ENCODE measurements at places on chromosomes 5 and 9. TPM values are rescaled to one million over a fixed set of nuclear protein-coding genes. Genes with fewer than 3 reads are reported as not detected.
A peak's percentile ranks its signal among the peaks of the same experiment; 100 is the strongest.

DNA sequence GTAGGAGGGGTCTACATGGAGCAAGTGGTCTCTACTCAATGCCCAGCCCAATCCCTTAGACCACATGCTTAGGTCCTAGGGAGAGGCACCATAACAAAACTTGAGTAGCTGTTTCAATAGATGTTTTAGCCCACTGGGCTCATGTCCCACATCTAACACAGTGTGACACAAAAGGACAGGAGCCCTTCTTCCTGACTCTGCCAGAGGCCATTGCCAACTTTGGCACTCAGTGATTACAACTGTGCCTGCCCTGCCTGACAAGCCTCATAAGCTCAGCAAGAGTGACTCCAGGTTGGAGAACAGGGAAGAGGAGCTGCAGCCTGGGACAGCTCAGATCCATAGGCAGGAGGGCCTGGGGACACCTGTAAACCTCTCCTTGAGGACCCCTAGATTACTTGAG, 230.8 kb downstream of the ENC1 start:
- DNase-seq: no peak

DNA sequence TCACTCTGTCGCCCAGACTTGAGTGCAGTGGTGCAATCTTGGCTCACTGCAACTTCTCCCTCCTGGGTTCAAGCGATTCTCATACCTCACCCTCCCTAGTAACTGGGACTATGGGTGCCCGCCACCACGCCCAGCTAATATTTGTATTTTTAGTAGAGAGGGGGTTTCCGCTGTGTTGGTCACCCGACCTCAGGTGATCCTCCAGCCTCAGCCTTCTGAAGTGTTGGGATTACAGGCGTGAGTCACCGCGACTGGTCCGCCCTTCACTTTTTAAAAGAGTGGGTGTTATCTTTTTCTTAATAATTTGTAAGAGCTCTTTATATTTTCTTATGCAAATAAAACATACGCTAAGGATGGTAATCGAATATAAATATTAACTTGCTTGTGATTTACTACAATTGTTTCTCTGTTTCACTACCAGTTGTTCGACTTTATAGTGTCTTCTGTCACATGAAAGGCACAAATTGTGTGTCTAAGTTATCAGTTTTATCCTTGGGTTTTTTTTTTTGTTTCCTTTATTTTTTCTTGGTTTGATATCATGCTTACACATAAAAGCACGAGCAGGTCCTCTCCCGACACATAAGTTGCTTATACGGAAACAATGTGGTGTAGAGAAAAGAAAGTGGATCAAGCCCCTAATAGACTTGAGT, 1.9 kb upstream of the GPBP1 start:
- DNase-seq: peak; percentile 56

DNA sequence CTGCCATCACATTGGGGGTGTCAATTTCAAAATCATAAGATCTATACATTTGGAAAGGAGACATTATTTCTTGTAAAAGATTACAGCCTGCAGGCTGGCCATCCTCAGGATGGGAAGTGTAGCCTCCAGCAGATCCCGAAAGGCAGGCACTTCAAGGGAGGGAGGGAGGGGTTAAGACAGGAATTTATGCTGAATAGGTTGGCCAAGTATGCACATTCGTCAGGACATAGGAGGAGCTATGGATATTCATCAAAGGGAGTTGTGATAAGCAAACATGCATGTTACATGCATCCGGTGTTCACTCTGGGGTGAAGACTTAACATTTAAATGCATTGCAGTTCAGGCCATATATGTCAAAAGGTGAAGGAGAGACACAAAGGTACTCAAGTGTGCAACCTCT, 119.4 kb downstream of the CEP120 start:
- no peak for DNase-seq

- no peak for DNase-seq
Observed at GRCh38 chr9:2676466-2676865, 40.8 kb upstream of the KCNV2 start.

DNA sequence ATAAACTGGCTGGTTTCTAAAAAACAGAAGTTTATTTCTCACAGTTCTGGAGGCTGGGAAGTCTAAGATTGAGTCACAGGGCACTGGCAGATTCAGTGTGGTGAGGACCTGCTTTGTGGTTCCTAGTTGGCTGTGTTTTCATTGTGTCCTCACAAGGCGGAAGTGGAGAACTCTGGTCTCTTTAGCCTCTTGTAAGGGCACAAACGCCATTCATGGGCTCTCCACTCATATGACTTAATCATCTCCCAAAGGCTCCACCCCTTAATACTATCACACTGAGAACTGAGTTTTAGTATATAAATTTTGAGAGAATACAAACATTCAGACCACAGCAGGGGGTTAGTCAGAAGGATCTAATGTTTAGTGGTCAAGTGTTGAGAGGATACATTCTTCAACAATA, 208.2 kb downstream of the SEC61B start:
- no peak for DNase-seq

GRCh38 chr9:72185561-72185960, 36.3 kb downstream of the GDA start:
- no peak for DNase-seq

GRCh38 chr5:67451640-67452279, 255.2 kb upstream of the CD180 start:
- DNase-seq: no peak

DNA sequence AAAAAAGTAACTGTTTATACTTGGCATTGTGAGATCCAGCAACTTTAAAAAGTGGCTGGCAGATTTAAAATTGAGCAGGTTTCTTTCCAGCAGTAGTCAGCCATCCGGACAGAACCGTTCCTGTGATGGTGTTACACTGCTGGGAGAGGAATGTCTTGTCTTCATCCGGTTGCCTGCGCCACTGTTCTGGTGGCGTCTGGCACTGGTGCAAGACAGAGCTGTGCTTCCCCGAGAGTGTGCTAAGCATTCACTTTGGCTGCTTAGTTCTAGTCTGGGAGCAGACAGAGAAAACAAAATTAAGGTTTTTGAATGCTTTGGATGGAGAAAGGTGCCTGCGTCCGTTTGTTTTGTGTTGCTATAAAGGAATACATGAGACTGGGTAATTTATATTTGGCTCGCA, 35.5 kb upstream of the CREBRF start:
- no peak for DNase-seq

- DNase-seq: no peak
Observed at GRCh38 chr5:156254196-156254595, 72.8 kb upstream of the SGCD start.

- DNase-seq: no peak
Observed at GRCh38 chr9:103410059-103410458, 414.9 kb downstream of the CYLC2 start.

DNA sequence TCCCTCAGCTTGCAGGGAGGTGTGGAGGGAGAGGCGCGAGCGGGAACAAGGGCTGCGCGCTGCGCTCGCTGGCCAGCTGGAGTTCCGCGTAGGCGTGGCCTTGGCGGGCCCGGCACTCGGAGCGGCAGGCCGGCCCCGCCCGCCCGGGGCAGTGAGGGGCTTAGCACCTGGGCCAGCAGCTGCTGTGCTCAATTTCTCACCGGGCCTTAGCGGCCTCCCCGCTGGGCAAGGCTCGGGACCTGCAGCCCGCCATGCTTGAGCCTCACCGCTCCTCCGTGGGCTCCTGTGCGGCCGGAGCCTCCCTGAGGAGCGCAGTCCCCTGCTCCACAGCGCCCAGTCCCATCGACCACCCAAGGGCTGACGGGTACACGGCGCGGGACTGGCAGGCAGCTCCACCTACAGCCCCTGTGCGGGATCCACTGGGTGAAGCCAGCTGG, 1516.4 kb downstream of the EFNA5 start:
- no peak for DNase-seq

DNA sequence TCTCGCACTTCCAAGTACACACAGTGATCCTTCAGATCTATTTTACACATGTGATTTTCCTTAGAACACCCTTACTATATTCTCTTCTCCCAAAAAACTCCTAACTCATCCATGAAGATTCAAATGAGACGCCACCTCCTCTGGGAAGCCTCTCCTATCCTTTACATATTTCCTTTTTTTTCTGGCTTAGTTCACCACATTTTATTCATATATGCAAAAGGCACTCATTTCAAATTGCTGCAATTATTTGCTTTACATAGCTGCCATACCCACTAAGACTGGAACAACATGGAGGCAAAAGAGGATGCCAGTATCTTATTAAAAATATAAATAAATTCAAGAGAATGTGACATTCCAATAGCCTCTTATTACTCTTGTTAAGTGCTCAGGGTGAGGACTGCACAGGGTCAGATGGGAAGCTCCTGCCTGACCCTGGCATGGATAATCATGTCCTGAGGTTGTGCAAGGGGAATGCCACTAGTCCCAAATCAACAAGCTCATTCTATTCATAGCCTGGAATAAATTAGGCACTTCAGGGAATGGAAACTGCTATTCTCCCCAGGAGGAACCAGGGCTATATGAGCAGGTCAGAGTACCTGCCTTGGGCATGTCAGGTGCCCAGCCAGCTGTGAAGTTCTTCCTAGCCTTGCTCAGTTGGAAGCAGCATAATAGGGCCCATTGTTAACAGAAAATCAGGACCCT, 262.9 kb downstream of the FBXL17 start:
- DNase-seq: no peak

DNA sequence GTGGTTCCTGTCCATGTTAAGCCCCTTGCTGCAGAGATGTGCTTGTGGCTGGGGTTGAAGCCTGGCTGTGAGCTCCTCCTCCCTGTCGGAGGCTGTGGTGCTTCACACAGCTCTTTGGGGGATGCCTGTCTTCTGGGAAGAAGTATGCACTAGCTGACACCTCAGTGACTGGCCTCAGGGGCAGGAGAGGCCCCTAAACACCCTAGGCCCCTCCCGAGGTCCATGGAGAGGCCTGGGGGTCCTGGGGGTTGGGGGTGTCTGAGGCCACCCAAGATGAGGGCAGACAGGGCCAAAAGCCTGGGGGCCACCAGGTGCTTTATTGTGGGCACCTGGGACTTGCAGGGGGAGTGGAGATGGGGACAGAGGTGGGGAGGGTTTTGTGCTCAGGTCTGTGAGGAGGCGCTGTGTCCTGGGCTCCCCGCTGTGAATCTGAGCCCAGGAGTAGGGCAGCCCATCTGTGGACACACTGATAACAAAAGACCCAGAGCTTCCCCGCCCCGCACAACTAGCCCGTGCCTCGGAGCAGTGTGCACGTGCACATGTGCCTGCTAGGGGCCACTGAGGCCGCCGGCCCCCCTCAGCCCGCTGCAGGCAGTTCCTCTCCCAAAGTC, 92.0 kb downstream of the PHF2 start:
- peak; percentile 2 for DNase-seq

GRCh38 chr9:68637020-68637419, 68.0 kb upstream of the PIP5K1B start:
- no peak for DNase-seq

The ADAMTS12 gene
- total RNA-seq: not detected

The ARAP3 gene
- 3.2 TPM for total RNA-seq

The PKN3 gene
- total RNA-seq: 14.6 TPM

The SGCD gene
- total RNA-seq: not detected

The KCTD16 gene
- total RNA-seq: 0.14 TPM

The NUTM2G gene
- not detected for total RNA-seq

The HMMR gene
- 94.1 TPM for total RNA-seq

The UBE2QL1 gene
- not detected for total RNA-seq

Data from activated CD4-positive, alpha-beta T cell treated with anti-CD3 and anti-CD28 coated beads for 36 hours (primary cell).